ENCODE measurements at places on chromosomes 4 and X.

- no peak for DNase-seq
These were observed 34.7 kb downstream of the CCKAR start for GRCh38 chr4:26455571-26455970.

DNA sequence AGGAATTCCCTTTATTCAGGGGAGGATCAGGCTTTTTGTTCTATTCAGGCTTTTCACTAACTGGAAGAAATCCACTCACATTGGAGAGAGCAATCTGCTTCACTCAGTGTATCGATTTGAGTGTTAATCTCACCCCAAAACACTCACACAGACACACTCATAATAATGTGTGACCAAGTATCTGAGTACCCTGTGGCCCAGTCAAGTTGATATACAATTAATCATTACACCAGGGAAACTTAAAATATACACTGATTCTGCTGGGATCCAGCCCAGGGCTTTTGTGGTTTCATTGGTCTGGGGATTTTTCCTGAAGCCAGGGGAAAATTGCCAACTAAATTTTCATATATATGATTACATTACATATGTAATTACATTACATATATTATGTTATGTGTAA is 44.0 kb upstream of the GATB start:
- no peak for DNase-seq

- no peak for DNase-seq
These were observed 163.0 kb downstream of the PCDH7 start for GRCh38 chr4:30882995-30883675.

GRCh38 chr4:89483833-89484232 is 176.2 kb upstream of the GPRIN3 start:
- DNase-seq, result no peak

DNA sequence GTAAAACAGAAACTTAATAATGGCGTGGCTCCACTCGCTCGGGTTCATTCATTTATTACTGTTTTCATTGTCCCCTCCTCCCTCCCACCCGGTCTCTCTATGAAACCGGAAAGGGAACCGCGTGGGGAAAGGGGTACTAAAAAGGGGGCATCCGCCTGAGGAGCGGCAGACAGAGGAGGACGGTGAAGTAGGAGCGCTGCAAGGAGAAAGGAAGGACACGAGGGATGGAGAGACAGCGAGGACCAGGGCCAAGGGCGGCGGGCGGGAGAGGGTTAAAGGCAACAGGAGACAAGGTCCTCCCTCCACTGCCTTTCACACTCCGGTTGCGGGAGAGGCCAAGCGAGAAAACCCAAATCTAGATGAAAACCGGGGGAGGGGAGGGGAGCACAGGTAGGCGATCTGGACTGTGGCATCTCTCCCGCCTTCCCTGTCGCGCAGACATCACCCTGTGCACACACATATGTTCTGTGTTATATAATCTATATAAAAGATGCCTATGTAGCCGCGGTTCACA is 829 bp downstream of the ELOVL6 start:
- DNase-seq, result no peak
